ENCODE measurements at places on chromosomes 6 and 20. TPM values are rescaled to one million over a fixed set of nuclear protein-coding genes. Genes with fewer than 3 reads are reported as not detected.

CRYBG1 gene
- total RNA-seq: 23.3 TPM

PNPLA1 gene
- not detected for total RNA-seq

CDSN gene
- not detected for total RNA-seq

NKAPL gene
- total RNA-seq: not detected

TMEM200A gene
- total RNA-seq: 0.16 TPM

HTR1B gene
- total RNA-seq: not detected

TEAD3 gene
- 1.5 TPM for total RNA-seq

BPIFA1 gene
- total RNA-seq: not detected

TFAP2A gene
- total RNA-seq: not detected

ACTL10 gene
- total RNA-seq: 2.4 TPM

GLP1R gene
- total RNA-seq: 0.32 TPM

NKX2-4 gene
- not detected for total RNA-seq

NOTCH4 gene
- total RNA-seq: 0.64 TPM

FGD2 gene
- total RNA-seq: 1.3 TPM

FAM209A gene
- 1.1 TPM for total RNA-seq

IYD gene
- not detected for total RNA-seq

MAK gene
- 0.05 TPM for total RNA-seq

SLC4A11 gene
- total RNA-seq: 1.1 TPM

RAD21L1 gene
- total RNA-seq: 0.47 TPM

TRAPPC3L gene
- total RNA-seq: not detected

ENPP3 gene
- 1.4 TPM for total RNA-seq

RSPO3 gene
- total RNA-seq: not detected

OGFRL1 gene
- total RNA-seq: 4.2 TPM

FAM135A gene
- total RNA-seq: 8.0 TPM

BANF2 gene
- not detected for total RNA-seq

NDRG3 gene
- 42.1 TPM for total RNA-seq

SCUBE3 gene
- total RNA-seq: 0.04 TPM

EIF2S2 gene
- 116 TPM for total RNA-seq

SPATS1 gene
- not detected for total RNA-seq

GNL1 gene
- 107 TPM for total RNA-seq

RSPH4A gene
- not detected for total RNA-seq

GHRH gene
- not detected for total RNA-seq

ATP6V1G2 gene
- 7.4 TPM for total RNA-seq

SLC22A2 gene
- total RNA-seq: not detected

HCRTR2 gene
- not detected for total RNA-seq
